ENCODE measurements at places on chromosomes 4 and X.

DNA sequence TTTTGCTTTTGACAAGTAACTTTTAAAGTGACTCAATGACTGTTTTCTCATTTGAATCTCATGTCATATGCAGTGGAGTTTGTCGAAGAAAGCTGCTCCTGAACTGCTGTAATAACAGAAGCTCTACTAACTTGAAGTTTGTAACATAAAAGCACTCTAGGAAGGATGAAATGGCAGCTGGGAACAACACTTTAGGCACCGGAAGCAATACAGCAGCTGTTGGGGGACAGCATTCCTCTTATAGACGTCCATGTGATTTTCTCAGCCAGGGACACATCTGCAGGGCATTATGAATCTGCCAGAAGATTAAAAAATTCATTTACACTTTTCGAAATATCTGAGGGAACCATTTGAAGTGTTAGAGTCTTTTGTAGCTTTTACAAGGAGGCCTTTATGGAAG lies 1035.8 kb downstream of the ADGRL3 start:
- DNase-seq: no peak

GRCh38 chrX:48813644-48814043 lies 11.8 kb downstream of the HDAC6 start:
- no peak for DNase-seq

DNA sequence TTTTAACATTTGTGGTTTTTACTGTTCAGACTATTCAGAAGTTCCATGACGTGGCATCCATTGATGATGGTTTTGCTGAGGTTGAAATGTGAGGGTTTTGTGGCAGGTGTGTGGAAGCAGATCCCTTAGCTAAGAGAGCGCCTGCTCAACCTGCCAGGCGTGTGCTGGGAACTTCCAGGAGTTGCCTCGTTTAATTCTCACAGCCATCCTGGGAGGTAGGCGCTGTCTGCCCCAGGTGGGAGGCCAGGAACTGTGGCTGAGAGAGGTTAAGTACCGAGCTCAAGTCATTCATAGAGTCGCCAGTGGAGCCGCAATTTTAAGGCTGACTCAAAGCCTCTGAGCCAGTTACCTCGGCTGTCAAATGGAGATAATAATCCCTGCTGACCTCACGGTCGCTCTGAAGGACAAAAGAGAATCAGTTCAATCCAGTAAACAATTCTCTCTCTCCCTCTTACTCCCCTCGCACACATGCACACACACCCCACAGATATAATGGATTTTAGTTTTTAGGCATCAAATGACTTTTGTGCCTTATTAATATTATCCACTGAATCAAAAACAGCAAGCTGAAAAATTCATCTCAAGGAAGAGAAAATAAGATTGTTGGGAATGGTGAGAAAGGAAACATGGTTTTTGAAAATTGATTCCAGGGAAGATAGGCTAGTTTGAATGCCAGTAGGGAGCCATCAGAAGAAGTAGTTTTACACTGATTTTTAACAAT lies 171.3 kb downstream of the PTTG2 start:
- DNase-seq: no peak

- peak; percentile 96 for DNase-seq
Observed at GRCh38 chr4:114272226-114272625, 292.8 kb upstream of the ARSJ start.

GRCh38 chr4:182770996-182771514 lies 146.1 kb downstream of the DCTD start:
- peak; percentile 15 for DNase-seq

DNA sequence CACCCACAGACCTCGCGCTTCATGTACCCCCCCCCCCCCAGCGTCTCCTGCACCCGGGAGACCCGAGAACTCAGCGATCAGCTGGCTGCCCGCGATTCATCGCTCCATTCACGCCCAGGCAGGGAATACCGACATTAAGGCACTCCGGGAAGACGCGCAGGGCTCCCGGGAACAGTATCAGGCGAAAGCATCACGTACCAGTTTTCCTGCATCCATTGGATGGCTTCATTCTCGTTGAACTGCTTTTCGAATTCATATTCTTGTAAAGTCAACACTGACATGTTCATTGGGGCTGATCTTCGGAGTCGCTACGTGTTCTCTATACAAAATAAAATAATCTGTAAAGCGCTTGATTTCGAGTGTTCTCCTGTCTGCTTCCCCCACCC lies 373 bp downstream of the ELOVL6 start:
- peak; percentile 18 for DNase-seq

- DNase-seq: no peak
Observed at GRCh38 chr4:85828027-85828890, 353.3 kb downstream of the ARHGAP24 start.

GRCh38 chrX:1336331-1336943 lies at the start of gene IL3RA:
Gene IL3RA (plus strand): TSS chrX:1336785. CDS start chrX:1341766, 4,981 bp downstream.
- DNase-seq: no peak

DNA sequence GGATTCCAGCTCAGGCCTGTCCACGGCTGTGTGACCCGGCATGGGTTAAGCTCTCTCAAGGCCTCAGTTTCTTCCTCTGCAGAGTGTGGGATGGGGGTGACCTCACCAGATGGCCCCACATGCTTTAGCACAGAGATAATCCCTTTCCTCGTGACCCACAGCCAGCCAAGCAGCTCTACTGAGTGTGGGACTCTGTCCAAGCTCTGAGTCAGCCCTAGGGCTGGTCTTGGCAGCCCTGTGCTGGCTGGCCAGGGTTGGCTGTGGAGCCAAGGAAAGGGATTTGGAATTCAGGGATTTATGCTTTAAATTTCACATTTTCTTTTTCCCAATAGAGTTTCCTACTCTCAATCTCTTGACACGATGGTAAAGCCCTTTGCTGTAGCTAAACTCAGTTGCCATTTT lies 19.7 kb upstream of the SPON2 start:
- peak; percentile 97 for DNase-seq

GRCh38 chrX:358651-359143 lies 28.0 kb downstream of the PPP2R3B start:
- no peak for DNase-seq

- DNase-seq: no peak
Observed at GRCh38 chr4:80566203-80566872, 230.8 kb downstream of the CFAP299 start.

Measured in fibroblast of upper back skin (primary cell).